ENCODE measurements at places on chromosomes 3 and 15.
A peak's percentile ranks its signal among the peaks of the same experiment; 100 is the strongest.

GRCh38 chr15:49990835-49991545 lies 128.0 kb downstream of the ATP8B4 start:
- peak; percentile 86 for DNase-seq

- peak; percentile 25 for DNase-seq
Observed at GRCh38 chr3:66473181-66473580, 27.6 kb downstream of the LRIG1 start.

GRCh38 chr3:177451864-177452830 lies 254.9 kb upstream of the TBL1XR1 start:
- peak; percentile 93 for DNase-seq

GRCh38 chr3:114706591-114707232 lies 412.9 kb downstream of the TIGIT start:
- DNase-seq: peak; percentile 20

DNA sequence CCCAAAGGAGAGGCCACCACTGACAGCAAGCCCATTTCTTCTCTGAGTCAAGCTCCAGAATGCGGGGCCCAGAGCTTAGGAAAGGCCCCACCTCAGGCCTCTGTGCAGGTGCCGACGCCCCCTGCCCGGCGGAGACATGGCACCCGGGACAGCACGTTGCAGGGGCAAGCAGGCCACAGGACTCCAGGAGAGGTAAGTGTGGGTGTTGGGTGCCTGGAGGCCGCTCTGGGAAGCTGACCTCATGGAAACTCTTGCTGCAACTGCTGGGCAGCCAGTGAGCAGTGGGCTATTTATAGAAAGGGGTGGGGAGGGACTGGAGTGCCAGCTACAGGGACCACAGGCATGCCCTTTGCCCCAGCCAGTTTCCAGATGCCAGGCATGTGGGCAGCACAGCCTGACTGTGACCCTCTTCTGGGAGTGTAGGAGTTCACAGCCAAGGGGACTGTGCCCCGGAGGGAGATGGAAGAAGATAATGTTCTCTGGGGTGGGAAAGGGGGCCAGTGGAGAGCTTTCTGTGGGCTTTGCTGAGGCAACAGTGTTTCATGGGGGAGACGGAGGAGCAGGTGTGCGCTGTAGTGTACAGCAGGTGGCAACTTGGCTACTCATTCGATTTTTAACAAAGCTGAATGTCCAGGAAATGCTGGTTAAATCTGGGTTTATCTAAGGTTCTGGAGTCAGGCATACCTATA lies 23.7 kb downstream of the ALPK3 start:
- peak; percentile 80 for DNase-seq

GRCh38 chr3:100869787-100870186 lies 123.4 kb downstream of the ABI3BP start:
- DNase-seq: peak; percentile 89

- no peak for DNase-seq
Observed at GRCh38 chr15:78800189-78800588, 11.1 kb downstream of the ADAMTS7 start.

GRCh38 chr3:42439261-42440115 lies 29.1 kb upstream of the LYZL4 start:
- no peak for DNase-seq

GRCh38 chr15:78448441-78449219 lies 10.6 kb downstream of the IREB2 start:
- no peak for DNase-seq

- DNase-seq: no peak
Observed at GRCh38 chr15:100107151-100107550, 234.6 kb downstream of the ADAMTS17 start.

GRCh38 chr3:115766587-115767482 lies 143.5 kb downstream of the GAP43 start:
- peak; percentile 45 for DNase-seq

- peak; percentile 26 for DNase-seq
Observed at GRCh38 chr3:57556459-57557084, 498 bp downstream of the PDE12 start.

GRCh38 chr15:41564286-41564959 lies 5.4 kb downstream of the TYRO3 start:
- DNase-seq: no peak

DNA sequence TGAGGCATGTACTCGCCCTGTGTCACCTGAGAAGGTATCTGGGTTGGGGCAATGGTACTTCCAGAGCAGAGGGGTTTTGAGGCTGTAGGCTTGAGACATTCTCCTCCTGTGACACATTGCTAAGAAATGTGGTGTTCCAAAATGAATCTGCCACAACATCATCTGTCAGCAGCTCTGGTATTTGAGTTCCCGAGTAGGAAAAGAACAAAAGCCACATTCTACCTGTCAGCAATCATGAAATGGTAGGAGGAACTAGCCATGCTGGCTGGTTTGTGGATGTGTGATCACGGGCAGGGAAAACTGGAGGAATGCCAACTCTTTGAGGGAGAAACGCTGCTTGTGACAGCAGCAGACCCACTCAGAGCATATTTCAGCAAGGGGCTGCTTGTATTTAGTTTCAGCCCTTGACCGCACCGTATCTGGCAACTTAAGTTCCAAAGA lies 579.4 kb upstream of the TBL1XR1 start:
- DNase-seq: peak; percentile 55

- no peak for DNase-seq
Observed at GRCh38 chr3:138640537-138640936, 32.0 kb downstream of the FAIM start.

Measured in AG10803 (cell line).